ENCODE measurements at places on chromosomes 12 and 14.

DNA sequence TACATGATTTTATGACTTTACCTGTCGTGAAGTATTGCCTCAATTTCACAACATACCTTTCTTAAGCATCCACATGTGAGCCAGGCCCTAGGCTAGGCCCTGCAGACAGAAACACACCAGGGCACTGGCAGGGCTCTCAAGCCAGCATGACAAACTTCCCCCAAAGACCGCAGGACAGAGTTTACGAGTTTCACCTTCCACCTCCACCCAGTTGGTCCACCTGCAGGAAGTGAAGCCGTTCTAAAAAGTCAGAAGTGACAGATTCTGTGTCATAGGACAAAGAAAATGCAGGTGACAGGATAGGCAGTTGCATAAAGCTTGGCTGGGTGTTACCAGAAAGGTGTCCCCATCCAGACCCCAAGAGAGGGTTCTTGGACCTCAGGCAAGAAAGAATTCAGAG is 382.3 kb downstream of the PCNX1 start:
- no peak for DNase-seq

DNA sequence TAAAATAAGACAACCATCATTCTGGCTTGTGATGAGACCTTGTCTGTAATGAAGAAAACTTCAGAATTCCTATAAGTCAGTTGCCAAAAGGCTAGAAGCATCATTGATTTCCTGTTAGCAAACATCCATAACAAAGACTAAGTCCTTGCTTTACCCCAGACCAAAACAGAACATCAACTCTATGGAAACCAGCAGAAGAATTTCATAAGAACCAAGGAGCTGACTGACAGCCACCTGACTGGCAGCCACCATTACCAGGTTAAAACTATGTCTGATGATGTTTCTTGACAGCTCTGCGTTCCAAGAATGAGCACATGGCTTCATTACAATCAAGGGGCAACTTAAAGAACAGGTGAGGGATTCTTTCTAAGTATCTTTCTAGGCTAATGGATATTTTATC is 29.3 kb downstream of the HECTD4 start:
- no peak for DNase-seq

GRCh38 chr14:36988568-36988967 is 183.8 kb downstream of the SLC25A21 start:
- DNase-seq, result peak; percentile 29

- DNase-seq, result no peak
These were observed 431.1 kb downstream of the KCNH5 start for GRCh38 chr14:62614122-62614521.

- peak; percentile 65 for DNase-seq
These were observed 160.1 kb downstream of the NUAK1 start for GRCh38 chr12:105978686-105979085.

DNA sequence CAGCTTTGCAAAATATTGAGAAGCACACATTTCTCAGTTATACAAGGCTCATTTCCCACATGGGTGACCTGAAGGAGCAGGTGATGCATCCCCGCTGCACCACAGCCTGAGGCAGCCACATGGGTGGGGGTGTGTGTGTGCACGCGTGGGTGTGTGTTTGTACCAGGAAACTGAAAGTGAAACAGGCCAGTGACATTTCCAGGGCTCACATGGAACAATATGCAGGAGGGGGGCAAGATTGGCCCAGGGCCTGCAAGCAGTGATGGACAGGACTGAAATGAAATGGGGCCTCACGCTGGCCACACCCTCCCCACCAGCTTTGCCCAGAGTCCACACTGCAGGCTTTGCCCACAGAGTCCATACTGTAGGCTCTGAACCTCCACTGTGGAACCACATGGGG is 154.2 kb upstream of the PARP11 start:
- no peak for DNase-seq

DNA sequence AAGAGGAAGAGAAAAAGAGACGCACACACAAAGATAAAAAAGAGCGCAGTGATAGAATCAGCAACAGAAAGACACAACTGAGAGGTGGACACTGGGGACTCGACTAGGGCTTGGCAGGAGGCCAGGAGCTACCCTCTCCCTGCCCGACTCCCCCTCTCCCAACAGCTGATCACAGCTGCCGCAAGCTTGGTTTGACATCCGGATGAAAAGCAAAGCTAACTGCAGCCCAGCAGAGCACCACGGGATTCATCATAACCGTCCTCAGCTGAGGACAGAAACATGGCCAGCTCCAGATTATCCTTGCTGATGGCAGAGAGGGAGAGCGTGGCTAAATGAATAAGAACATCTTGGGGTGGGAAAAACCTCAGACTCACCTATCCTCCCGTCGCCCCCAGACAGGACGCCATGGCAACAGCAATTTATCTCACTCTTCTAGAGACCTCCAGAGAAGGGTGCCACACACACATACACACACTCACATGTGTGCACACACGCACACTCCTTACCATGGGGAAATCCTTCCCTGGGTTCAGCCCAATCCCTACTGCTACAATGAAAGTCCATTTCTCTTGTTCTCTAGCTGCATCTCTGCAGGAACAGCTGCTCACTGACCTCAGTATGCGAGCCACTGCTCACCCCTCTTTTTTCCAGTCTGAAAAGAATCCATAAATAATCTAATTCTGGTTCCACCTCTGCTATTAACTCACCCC is 135.3 kb downstream of the NTF3 start:
- peak; percentile 50 for DNase-seq

DNA sequence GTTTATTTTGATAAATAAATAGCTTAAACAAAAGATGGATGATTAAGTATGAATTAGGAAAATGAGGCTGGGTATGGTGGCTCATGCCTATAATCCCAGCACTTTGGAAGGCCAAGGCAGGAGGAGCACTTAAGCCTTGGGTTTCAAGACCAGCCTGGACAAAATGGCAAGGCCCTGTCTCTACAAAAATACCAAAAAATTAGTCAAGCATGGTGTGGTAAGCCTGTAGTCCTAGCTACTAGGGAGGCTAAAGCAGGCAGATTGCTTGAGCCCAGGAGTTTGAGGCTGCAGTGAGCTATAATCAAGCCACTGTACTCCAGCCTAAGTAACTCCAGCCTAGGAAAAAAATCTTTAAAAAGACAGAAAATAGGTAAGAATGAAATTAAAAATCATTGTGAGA is 96.0 kb downstream of the BCL2L14 start:
- no peak for DNase-seq

- DNase-seq, result peak; percentile 96
These were observed 158.0 kb downstream of the SLC5A8 start for GRCh38 chr12:101051901-101052550.

GRCh38 chr14:95346820-95347219 is 27.1 kb upstream of the CLMN start:
- DNase-seq, result peak; percentile 28

DNA sequence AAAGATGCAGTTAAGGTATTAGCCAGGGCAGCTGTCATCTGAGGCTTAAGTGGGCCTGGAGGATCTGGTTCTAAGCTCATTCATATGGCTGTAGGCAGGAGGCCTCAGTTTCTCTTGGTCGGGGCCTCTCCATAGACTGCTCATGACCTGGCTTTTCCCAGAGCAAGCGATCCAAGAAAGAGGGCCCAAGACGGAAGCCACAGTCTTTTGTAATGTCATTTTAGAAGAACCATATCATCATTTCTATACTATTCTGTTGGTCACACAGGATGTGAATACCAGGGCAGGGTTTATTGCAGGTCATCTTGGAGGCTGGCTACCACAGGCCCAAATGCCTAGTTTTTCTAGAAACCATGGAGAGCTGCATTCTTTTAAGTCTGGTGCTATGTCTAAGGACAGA is 47.7 kb downstream of the GNG2 start:
- DNase-seq, result peak; percentile 7

DNA sequence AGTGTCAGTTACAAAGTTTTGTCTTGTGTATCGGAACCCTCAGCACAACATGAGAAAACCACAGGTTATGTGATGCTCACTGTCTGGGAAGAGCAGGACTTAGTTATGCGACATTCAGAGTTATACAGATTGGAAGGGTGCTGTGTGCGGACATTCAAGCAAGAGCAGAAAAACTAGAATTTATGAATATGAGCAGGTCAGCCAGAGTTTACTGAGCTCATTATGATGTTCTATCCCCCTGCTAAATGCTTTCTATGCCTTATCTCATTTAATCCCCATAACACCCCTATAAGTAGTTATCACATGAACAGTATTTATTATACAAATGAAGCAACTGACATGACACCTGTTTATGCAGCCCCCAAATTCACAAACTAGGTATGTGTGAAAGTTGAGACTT is 1083.2 kb downstream of the FLRT2 start:
- no peak for DNase-seq

- DNase-seq, result no peak
These were observed 38.2 kb upstream of the OAS1 start for GRCh38 chr12:112868459-112869041.

GRCh38 chr14:34693228-34693939 is 21.0 kb downstream of the CFL2 start:
- no peak for DNase-seq

- no peak for DNase-seq
These were observed 41.9 kb downstream of the PAWR start for GRCh38 chr12:79648881-79649280.

- DNase-seq, result peak; percentile 85
These were observed 103.3 kb downstream of the RBM19 start for GRCh38 chr12:113862590-113863454.

DNA sequence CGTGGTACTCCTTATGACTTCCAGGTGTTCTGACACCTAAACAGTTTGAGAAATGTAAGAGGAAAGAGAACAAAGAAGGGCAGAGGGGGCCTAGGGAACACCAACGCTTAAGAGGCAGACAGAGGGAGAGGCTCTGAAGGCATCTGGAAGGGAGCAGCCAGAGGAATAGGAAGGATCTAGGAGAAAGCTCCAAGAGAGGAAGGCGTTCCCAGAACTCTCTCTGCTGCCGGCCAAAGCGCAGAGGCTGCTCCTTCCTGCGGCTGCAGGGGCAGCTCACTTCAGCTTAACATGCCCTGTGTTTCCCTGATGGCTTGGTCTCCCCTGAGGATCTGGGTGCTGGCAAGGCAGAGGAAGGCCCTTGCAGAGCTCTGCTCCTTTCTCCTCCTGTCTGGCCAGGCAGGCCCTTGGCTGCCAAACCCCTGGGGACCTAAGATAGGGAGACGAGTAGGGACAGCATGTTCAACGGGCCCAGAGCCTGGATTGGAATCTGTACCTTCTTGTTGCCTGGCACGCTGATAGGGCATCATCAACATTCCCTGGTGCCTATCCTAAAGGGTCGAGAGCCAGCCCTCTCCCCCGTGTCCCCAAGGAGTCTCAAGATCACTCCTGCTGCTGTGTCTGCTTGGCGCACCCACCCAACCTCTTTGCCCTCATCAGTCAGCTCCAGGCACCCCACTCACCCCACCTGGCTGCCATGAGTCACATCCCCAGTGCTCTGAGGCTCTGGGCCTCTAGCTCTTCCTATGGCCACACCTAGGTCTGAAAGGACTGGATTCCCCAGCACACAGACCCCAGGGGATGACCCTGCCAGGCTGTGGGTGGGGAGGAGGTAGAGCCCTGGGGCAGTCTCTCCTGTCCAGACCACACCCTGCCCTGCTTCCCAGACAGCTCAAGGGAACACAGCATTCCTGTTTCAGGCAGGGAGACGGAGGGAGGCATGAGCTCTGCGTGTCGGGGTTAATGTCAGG is 45.6 kb downstream of the LTBP2 start:
- no peak for DNase-seq

GRCh38 chr12:54983536-54984101 is 943 bp downstream of the TESPA1 start:
- DNase-seq, result no peak
